ENCODE measurements at places on chromosomes 1 and 21.

GRCh38 chr1:33381977-33382376, 48.9 kb downstream of the PHC2 start:
- DNase-seq: no peak

GRCh38 chr1:206415942-206416341, 54.3 kb upstream of the IKBKE start:
- no peak for DNase-seq

DNA sequence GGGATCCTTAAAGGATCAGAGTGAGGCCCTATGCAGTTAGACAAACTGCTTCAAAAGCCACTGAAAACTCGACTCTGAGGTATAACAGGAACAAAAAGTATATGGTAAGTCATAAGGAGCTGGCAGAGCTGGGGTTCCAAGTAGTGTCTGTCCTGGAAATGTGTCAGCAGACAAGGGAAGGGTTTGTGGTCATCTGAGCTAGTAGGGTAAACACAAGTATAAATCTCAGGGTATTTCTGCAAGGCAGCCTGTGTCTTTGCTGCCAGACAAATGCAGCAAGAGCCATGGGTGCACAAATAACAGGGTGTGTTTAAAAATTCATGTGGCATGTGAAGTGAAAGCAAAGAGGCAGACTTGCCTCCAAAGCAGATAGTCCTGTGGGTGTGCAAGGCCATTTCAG, 759.0 kb upstream of the ADAMTS5 start:
- DNase-seq: no peak

- no peak for DNase-seq
These were observed 107.5 kb downstream of the GDAP2 start for GRCh38 chr1:117821774-117822482.

DNA sequence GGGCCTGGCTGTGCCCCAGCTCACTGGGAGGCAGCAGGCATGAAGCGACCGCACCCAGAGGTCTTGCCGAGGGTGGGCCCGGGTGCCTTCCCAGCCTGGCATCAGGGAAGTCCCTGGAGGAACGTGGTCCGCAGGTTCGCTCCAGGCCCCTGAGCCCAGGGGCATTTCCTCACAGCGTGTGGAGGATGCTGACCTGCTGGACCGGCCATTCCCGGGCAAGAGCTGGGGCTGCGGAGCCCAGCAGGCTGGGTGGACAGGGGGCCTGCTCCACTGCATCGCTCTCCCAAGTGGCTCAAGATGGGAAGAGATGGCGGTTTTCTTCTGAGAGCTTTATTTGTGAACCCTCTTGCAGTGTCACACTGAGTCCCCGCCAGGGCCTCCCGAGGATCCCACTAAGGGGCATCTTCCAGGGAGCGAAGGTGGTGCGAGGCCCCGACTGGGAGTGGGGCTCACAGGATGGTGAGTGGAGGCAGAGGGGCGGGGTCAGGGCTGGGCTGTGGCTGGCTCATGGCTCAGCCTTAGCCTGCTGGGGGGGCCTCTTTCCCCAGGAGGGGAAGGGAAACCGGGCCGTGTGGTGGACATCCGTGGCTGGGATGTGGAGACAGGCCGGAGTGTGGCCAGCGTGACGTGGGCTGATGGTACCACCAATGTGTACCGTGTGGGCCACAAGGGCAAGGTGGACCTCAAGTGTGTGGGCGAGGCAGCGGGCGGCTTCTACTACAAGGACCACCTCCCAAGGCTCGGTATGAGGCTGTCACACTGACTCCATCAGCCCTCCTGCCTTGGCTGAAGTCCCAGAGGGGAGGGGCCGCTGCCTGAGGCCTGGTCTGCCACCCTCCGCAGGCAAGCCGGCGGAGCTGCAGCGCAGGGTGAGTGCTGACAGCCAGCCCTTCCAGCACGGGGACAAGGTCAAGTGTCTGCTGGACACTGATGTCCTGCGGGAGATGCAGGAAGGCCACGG, 7.2 kb upstream of the MMP23B start:
- no peak for DNase-seq

DNA sequence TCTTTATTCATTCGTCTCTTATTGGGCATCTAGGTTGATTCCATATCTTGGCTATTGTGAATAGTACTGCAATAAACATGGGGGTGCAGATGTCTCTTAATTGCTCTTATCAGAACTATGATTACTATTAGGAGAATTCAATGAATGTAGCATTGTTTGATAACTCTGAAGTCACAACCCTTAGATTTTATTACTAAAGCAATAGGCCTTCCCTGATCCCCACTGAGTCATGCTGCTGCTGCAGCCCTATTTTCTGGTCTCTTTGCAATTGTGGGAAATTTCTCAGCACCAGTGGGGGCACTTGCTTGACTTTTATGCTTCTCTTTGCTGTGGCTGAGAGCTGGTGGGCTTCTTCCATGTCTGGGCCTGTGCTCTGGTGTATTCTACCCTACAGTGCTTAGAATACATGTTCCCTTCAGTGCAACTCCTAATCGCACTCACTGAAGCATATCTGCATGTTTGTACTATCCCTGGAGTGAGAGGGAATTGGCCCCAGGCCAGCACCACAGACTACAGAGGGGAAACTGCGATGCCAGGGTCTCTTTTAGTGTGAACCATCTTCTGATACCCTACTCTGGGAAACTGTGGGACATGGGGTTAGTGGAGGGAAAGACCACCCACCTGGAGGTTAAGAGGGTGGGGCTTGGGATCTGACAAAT, 52.2 kb upstream of the ROR1 start:
- no peak for DNase-seq

GRCh38 chr1:184114818-184115398, 63.4 kb downstream of the TSEN15 start:
- peak; percentile 37 for DNase-seq

DNA sequence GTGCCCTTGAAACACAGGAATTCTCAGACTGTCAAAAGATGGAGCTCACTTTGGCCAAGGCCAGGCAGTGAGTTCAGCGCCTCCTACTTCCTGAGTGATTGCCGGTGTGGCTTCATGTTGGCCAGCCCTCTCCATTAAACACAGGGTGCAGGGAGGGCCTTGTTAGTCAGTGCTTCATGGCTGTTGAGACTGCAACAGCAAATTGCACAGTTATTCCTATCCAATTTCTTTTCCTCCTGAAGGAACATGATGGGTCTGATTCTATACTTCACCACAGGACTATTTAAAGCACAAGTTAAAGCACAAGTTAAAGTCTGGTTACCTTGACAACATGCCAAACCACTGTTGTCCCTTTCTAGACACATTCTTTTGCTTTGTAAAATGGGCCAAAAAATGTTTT, 156.6 kb downstream of the SIPA1L2 start:
- DNase-seq: no peak

DNA sequence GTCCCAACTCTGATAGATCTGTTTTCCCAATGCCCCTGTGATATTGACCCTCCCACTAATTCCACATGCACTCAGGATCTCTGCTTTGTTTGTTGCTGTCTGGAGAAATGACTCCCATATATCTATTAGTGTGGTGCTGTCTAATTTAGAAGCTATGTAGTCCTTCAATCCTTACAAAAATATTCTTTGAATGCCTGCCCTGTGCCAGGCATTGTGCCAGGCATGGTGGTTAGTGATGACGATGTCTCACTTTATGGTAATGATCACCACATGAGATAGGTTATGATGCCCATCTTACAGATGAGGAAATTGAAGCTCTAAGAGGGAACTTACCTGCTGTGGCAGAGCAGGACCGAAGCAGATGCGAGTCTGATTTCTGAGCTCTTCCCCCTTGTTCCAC, 12.9 kb downstream of the MYOG start:
- no peak for DNase-seq

DNA sequence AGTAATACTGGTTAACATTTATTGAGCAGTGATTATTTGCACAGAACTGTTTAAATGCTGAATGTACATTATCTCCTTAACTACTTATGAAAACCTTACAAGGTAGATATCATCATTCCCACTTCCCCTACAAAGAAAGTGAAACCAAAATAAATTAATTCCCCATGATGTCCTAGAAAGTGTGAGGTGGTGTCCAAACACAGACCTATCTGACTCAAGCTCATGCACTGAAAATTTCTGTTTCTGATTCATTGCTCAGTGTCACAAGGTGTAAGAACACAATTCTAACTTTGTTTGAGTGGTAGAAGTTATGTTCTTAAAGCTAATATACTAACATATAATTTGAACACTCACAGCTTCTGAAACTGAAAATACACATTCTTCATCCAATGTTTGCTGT, 178.7 kb downstream of the MRPL39 start:
- no peak for DNase-seq

DNA sequence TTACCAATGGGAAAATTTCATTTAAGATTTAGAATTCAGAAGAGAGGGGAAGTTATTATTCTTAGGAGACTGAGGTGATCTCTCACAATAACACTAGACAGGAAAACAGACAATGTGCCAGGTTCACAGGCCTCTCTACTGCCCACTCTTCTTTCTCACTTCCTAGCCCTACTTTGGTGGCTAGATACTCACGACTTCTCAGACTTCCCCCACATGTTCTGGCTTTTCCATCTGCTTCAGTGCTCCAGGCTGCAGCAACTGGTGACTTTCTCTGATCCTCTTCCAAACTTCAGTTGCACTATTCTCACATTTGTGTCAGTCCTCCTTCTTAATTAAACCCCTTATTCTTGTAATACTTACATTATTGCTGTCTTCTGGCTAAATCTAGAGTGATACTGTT, 208.7 kb upstream of the KCTD3 start:
- DNase-seq: no peak

- no peak for DNase-seq
These were observed 26.2 kb upstream of the A3GALT2 start for GRCh38 chr1:33346927-33347649.

- DNase-seq: peak; percentile 55
These were observed 3.3 kb upstream of the ADAR start for GRCh38 chr1:154611150-154611862.

DNA sequence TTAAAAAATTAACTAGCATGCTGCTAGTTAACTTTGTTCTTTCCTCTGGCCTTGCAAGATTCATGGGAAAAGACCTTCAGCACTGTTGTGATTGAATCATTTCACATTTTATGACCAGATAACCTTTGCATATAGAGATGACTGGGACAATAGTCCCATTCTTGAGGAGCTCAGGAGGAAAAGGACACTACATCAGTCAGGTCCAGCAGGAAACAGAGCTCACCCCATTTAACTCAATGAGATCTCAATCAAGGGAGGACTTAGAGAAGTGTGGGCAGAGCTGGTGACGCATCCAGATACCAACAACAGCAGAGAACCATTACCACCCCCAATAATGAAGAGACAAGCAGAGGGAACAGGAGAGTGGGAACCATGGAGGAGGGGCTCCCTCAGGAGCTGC, 109.4 kb upstream of the GUCA2B start:
- DNase-seq: no peak

DNA sequence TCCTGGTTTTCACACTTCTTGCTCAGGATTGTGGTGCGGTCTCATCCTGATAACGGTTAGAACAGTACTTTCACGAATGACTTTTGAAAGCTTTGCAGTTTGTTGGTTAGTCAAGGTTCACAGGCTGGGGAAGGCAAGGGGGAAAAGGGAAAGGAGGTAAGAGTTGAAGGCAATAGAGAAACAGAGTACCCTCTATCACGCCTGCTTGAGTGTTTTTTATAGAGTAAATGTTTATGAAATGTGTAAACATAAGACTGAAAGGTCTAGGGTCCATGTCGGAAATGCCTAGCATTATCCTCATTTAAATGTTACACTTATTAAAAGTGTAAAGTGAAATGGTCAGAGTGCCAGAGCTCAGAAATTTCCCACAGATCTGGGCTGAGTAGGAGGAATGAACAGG, 167.4 kb downstream of the URB2 start:
- DNase-seq: no peak

DNA sequence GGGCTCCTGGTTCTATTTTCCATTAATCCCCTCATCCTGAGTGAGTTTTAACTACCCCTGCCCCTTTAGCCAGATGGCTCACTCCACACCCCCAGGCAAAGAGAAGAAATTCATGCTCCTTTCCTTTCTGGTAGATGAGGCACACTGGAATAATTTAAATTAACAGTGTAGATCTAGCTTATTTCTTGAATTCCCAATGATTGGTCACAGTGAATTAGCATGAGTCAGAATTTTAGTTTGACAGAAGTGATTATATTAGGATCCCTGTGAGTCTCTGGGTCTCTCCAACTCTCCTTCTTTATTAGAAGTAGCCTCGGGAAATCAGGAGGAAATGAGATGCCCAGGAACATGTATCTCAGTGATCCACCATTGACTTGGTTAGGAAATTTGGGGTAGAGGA, 103.1 kb upstream of the KAZN start:
- DNase-seq: no peak

DNA sequence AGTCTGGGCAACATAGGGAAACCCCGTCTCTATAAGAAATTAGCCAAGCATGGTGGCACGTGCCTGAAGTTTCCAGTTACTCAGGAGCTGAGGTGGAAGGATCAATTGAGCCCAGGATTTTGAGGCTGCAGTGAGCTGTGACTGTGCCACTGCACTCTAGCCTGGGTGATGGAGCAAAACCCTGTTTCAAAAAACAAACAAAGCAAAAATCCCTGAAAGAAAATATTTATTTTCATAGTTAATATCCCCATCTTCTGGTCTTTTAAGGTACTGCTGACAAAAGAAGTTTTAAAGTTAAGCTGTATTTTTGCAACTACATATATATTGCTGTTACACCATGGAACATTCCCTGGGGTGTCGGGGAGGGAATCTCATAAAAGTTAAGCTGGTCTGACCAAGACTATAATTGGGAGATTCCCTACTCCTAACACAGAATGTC, 26.0 kb downstream of the VAMP4 start:
- no peak for DNase-seq

- no peak for DNase-seq
These were observed 6.4 kb upstream of the LRRC8B start for GRCh38 chr1:89518221-89518631.

- no peak for DNase-seq
These were observed 164.8 kb downstream of the USP25 start for GRCh38 chr21:15894596-15894995.

- no peak for DNase-seq
These were observed 97.7 kb upstream of the IRF2BP2 start for GRCh38 chr1:234707641-234708040.

GRCh38 chr1:30144831-30145230, 578.6 kb downstream of the MATN1 start:
- DNase-seq: no peak

GRCh38 chr1:52602856-52603600, 857 bp downstream of the GPX7 start:
- no peak for DNase-seq

DNA sequence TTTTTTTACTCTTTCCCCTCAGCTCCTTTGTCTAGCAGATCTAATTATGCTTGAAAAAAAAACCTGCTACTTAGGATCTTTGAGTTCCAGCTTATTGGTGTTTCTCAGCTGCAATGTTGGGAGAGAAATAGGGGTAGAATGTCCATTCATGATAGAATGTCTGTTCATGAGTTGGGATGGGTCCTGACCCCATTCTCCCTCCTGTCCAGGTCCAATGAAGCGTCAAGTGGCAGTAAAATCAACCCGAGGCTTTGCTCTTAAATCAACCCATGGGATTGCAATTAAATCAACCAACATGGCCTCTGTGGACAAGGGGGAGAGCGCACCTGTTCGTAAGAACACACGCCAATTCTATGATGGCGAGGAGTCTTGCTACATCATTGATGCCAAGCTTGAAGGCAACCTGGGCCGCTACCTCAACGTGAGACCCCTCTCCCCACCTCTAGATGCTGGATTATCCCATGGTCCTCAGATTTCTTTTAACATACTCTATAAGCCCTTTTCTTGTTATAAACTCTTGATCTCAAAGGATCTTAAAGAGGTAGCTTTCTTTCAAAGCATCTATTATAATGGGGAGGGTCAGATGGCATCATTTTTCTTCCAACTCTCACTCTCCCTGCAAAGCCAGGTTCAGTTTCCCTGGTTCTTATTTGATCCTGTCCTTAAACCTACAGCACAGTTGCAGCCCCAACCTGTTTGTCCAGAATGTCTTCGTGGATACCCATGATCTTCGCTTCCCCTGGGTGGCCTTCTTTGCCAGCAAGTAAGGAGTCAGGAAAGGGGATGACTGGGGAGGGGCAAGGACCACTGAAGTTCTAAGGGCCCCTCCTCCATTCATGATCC, 11.1 kb downstream of the CERS2 start:
- no peak for DNase-seq
